Bronchus fibroblast of lung (primary cell): ENCODE measurements at places on chromosomes 11 and 22. TPM values are rescaled to one million over a fixed set of nuclear protein-coding genes. Genes with fewer than 3 reads are reported as not detected.

Gene MS4A15
- not detected in 2 replicates for total RNA-seq

Gene RFPL2
- not detected in 2 replicates for total RNA-seq

Gene FAM227A
- total RNA-seq: 0.67 and 1.8 TPM in 2 replicates

Gene SLC2A11
- total RNA-seq: 3.7 and 4.0 TPM in 2 replicates

Gene NAV2
- total RNA-seq: 11.6 and 14.3 TPM in 2 replicates

Gene SLC22A9
- total RNA-seq: not detected in 2 replicates

Gene CDHR5
- not detected in 2 replicates for total RNA-seq

Gene MEN1
- total RNA-seq: 20.8 and 22.2 TPM in 2 replicates

Gene CCDC86
- total RNA-seq: 33.6 and 37.3 TPM in 2 replicates

Gene TMEM191C
- 0.15 and 0.50 TPM in 2 replicates for total RNA-seq
